DMS79 (cell line): ENCODE measurements at places on chromosomes 1 and 21.

- DNase-seq: no peak
Measured at GRCh38 chr1:201501144-201501543, 5.8 kb downstream of the CSRP1 start.

GRCh38 chr1:150235294-150235851 is 539 bp downstream of the ANP32E start:
- no peak for DNase-seq

- DNase-seq: no peak
Measured at GRCh38 chr1:117821774-117822482, 107.5 kb downstream of the GDAP2 start.

GRCh38 chr21:24941316-24942185 is 665.7 kb downstream of the MRPL39 start:
- DNase-seq: no peak

DNA sequence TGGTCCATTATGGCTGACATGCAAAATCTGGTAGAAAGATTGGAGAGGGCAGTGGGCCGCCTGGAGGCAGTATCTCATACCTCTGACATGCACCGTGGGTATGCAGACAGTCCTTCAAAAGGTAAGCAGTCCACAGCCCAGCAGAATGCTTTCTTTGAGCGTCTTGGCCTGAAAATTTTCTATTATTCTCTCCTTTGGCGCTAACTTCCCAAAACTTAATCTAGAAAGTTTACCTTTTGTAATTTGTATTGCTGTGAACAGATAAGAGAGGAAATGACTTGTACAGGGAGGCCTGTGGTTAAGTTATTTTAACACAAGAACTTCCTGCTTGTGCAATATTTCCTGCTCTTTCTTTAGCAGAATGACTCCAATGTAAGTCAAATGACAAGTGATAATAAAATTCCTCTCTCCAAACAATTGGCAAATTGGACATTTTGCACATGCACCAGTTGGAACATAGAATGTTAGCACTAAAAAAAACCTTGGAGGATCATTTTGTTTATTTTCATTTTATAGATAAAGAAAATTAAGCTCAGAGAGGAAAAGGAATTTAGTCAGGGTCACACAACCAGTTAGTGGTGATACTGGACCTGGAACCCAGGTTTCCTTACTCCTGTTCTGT is 18.9 kb downstream of the CAP1 start:
- no peak for DNase-seq

DNA sequence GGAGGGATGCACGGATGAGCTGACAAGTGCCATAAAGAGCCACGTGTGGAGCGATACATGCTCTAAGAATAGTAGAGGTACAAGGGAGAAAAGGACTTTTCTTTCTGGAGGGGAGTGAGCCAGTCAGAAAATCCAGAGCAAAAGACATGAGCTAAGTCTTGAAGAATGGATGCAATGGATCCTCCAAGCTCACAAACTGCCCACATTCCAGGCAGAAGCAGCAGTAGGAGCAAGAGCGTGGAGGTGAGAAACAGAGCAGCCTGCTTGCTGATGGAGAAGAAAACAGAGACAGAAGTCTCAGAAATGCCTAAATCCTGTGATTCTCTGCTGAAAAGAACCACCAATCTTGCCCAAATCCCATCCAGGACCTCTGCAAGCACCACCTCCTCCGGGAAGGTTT is 78.2 kb upstream of the RALGPS2 start:
- DNase-seq: no peak

- DNase-seq: no peak
Measured at GRCh38 chr21:43694437-43695079, 24.4 kb upstream of the PDXK start.

- DNase-seq: no peak
Measured at GRCh38 chr21:31874812-31875212, 2.0 kb downstream of the HUNK start.

GRCh38 chr1:205920159-205920558 is 23.1 kb downstream of the SLC26A9 start:
- DNase-seq: peak; percentile 94

DNA sequence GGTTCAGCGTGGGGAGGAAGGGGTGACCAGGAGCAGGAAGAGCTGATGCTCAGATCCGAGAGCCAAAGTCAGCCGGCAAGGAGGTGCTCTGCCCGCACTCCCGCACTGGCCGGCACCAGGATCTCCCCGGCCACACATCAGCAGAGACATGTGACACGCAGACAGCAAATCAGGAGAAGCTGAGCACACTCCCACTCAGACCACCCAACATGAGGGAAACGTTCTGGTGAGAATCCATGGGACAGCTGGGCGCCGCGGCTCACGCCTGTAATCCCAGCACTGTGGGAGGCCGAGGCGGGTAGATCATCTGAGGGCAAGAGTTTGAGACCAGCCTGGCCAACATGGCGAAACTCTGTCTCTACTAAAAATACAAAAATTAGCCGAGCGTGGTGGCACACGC is 18.6 kb upstream of the PTTG1IP start:
- no peak for DNase-seq

DNA sequence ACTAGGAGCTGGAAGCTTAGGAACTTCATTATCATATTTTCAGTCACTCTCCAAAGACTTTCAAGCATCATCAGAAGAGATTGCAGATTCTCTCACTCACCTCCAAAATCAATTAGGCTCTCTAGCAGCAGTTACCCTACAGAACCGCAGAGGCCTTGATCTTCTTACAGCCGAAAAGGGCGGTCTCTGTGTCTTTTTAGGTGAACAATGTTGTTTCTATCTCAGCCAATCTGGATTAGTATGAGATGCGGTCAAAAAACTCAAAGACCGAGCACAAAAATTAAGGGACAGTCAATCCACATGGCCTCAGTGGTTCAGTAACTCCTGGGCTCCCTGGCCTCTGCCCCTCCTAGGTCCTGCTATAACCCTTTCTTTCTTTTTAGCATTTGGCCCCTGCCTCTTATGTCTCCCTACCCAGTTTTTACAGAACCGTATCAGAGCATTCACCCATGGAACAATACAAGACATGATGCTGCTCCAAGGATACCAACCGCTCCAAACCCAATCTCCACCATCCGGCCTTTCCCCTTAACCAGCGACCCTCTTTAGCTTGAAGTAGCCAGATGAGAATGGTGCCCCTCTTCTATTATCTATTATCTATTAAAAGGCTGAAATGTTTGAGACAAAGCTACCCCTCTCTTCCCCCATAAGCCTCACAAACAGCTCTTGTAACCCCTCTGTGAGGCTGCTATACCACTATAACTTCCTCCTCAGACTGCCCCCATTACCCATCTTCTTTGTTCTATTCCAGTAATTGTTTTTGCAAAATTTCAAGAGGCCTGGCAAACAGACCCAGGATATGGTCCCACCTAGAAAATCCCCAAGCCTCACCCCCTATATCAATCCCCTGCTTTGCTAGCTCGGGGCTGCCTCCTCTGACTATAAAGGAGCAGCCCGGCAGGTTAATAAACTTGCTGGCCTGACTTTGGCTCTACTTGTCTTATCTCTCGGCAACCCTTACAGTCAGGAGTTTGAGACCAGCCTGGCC is 18.7 kb upstream of the CA6 start:
- DNase-seq: peak; percentile 73
